HepG2 (cell line): ENCODE measurements at places on chromosomes 3 and 15.

GRCh38 chr15:64681424-64682024 is 93.9 kb downstream of the RBPMS2 start:
- peak; percentile 72 for DNase-seq

GRCh38 chr15:72135719-72136118 is 17.5 kb downstream of the SENP8 start:
- DNase-seq = no peak

DNA sequence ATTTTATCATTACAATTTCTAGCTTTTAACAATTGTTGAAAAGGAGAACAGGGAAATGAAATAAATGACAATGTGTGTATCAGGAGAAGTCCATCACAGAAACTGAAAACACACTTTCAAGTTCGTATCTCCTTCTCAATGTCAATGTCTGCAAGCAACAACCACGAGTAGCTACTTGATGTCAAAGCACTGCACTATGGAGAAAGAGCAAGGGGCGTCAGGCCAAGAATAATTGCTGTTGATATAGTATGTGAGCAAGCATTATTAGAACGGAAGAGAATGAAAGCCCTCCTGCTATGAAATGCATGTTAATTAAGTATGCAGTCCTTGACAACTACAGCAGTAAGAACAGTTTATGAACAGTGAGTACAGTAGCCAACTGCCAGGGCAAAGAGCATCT is 1250.1 kb downstream of the ZPLD1 start:
- no peak for DNase-seq

- DNase-seq = no peak
Observed at GRCh38 chr3:190288836-190289235, 33.4 kb downstream of the CLDN1 start.

GRCh38 chr15:24394303-24394702 is 281.3 kb upstream of the NPAP1 start:
- no peak for DNase-seq

DNA sequence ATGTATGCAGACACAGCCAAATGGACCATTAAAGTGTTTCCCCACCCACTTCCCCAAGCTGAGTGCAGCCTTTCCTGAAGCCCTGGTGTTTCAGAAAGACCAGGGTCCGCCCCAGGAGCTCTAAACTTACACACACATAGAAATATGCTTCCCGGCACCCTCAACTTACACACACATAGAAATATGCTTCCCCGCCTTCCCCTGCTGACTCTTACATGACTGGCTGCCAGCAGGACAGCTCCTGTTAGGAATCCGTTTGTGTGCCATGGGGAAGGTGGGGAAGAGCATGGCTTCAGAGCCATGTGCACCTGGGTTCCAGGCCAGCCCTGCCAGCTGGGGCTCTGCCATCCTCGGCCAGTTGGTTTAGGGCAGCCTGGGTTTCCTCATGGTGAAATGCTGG is 3.6 kb downstream of the CLEC3B start:
- DNase-seq = no peak

DNA sequence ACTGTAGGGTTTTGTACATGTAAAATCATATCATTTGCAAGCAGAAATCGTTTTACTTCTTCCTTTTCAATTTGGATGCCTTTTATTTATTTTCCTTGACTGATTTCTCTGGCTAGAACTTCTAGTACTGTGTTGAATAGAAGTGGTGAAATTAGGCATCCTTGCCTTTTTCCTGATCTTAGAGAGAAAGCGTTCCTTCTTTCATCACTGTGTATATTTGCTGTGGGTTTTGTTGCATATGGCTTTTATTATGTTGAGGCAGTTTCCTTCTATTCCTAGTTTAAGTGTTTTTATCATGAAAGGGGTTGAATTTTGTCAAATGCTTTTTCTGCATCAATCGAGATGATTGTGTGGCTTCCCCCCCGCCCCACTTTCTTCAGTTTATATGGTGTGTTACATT is 140.9 kb downstream of the ATG7 start:
- no peak for DNase-seq

DNA sequence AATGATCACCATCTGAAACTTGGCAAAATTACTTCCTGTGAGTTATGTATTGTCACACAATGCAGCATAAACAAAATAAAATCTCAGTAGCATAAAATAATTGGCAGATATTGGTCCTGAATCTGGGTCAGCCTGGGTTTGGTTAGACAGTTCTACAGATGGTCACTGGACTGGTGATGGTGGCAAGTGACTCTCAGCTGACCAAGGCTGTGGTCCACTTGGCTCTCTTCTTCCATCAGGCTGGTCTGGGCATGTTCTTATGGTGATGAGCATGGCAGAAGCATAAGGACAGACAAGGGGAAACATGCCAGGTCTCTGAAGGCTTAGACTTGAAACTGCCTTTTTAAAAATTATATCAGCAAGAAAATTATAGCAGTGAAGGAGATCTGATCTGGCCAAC is 1205.0 kb upstream of the EPHA6 start:
- DNase-seq = no peak

DNA sequence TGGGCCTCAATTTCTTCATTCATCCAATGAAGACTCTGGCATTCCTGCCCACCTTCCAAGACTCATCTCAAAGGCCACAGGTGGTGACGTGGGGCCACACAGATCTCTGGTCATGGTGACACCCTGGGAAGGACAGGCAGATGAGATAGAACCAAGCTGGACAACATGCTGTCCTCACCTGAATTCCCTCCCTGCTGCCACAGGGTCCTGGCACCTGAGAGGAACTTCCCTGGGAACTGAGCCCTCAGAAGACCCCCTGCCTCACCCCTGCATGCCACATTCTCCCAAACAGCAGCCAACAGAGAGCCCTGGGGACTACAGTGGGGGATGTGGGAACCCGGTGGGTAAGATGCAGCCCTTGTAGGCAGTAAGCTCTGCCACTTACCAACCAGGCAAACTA is 10.7 kb downstream of the KLF15 start:
- DNase-seq = no peak

DNA sequence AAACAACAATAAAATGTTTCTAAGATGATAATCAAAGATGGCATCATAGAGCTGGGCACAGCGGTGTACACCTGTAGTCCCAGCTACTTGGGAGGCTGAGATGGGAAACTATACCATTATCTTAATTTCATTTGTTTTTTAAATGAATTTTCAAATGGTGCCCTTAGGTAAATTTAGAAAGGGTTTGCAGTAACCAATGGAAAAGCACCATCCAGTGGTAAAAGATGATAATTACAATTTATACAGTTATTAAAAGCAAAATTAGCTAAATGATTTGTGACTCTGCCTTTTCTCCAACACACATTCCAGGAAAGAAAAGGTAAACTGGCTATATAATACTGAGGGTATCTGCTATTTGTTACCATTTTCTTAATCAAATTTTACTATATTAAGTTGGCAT is 14.4 kb upstream of the ANKRD28 start:
- no peak for DNase-seq

DNA sequence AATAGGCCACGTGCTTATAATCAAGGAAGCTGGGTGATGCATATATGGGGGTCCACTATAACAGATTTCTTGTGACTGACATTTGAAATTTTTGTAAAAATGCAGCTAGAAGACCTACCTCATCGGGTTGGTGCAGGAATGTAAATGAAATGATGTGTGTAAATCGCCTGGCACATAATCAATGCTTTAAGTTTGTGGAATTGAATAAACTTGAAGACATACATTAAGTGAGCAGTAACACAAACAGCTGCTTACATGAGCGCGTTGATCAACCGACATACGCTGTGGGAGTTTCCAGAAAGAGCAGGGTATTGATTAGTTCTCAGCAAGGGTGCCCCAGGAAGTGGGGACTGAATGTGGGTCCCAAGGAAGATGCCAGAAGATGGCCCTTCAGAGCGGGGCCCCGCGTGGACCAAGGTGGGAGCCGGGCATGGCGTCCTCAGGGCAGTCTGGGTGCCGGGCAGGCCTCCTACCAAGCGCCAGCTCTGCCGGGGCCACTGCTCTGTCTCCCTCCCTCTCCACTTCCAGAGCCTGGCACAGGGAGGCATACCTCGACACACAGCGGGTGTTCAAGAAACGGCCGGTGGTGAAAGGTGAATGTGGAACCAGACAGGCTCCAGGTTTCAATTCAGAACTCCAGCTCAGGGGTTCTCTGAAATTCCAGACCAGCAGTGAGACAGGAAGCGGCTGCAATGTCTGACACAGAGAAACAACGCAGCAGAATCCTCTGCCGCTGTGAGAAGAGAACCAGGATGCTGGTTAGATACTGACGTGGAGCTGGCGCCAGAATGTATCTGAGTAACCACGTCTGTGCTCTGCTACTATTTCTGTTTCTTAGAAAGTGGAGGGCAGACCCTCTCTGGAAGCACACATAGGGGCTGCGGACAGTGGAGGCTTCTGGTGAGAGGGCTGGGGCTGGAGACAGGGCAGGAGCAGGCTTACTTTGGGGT is 12.6 kb downstream of the BFSP2 start:
- DNase-seq = no peak

DNA sequence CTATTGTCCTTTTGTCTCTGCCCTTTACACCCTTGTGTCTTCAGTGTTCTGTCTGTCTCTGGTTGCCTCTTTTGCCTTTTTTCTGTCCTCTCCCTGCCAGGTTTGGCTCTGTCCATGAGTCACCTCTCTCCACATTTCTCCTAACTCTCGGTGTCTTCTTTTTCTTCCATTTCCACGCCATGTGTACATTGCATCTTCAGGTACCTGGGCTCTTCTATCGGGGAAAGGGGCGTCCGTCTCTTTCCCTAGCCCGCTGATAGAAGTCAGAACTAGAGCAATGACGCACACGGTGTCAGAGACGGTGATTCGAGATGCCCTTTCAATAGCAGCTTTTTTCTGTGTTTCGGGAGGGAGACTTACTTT is 641 bp downstream of the OPA1 start:
- DNase-seq = peak; percentile 7
